ENCODE measurements at places on chromosomes 6 and 20. TPM values are rescaled to one million over a fixed set of nuclear protein-coding genes. Genes with fewer than 3 reads are reported as not detected.

Gene DEFB124
- total RNA-seq: not detected

- H3K36me3 ChIP-seq: no peaks in the 10 kb centered on the region
- H3K27me3 ChIP-seq: peaks cover 5% of the 10 kb centered on the region
- H3K27ac ChIP-seq: no peak overlapping the region
- DNase-seq: no peak
- no peak overlapping the region for H3K4me3 ChIP-seq
- no peaks in the 10 kb centered on the region for H3K4me1 ChIP-seq
These were observed 4.8 kb downstream of the CST5 start for GRCh38 chr20:23874747-23875146.

DNA sequence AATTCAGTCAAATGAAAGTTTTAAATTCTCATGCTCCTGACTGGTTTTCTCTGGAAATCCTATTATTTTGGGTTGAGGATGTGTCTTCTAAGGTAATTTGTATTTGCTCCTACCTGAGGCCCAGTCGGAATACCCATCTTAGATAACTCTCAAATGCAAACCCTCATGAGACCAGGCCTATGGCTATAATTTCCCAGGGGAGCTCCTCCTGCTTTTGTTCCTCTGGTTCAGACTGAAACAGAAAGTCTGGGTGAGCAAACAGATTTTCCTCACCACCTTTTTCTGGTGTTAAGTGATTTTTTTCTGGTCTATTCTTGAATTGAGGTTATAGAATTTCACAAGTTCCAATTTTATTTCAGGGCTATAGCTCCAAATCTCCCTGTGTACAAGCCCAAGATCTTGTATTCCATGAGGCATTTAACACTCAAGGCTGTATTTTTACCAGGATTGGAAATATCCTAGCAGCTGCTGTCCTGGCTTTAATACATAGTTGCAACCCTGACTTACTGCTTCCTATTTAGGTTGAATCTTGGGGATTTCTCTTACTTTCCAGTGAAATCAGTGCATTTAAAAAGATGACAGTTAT, 169.1 kb upstream of the PTCHD4 start:
- H3K4me3 ChIP-seq: no peak overlapping the region
- no peaks in the 10 kb centered on the region for H3K36me3 ChIP-seq
- no peak for DNase-seq

DNA sequence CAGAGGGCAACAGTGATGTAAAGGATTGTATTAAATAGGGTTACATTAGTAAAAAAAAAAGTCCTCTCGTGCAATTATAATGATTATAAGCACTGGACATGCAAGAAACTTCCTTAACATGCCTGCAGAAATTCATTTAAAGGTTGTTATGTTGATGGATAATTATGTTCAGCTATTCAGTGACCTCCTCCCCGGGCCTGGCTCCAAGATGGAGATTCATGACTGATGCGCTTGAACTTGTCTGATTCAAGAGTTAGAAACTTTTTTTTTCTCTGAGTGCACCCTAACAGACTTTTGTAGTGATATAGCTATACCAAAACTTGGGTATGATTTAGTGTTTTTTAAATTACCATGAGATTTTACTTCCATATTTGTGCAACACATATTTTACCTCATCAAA, 1170.0 kb upstream of the CITED2 start:
- no peak for DNase-seq
- no peak overlapping the region for H3K4me3 ChIP-seq
- peaks cover 15% of the 10 kb centered on the region for H3K27me3 ChIP-seq
- H3K4me1 ChIP-seq: peaks cover 7% of the 10 kb centered on the region
- H3K27ac ChIP-seq: no peak overlapping the region

GRCh38 chr20:11902285-11902697, 15.4 kb upstream of the BTBD3 start:
- no peak overlapping the region for H3K27ac ChIP-seq
- H3K4me3 ChIP-seq: no peak overlapping the region
- H3K36me3 ChIP-seq: no peaks in the 10 kb centered on the region
- no peak for DNase-seq
- no peaks in the 10 kb centered on the region for H3K27me3 ChIP-seq

Gene KIF6
- total RNA-seq: not detected

GRCh38 chr6:1130709-1131108, 181.2 kb upstream of the FOXQ1 start:
- H3K36me3 ChIP-seq: no peaks in the 10 kb centered on the region
- H3K4me3 ChIP-seq: no peak overlapping the region
- no peak for DNase-seq
- no peak overlapping the region for H3K27ac ChIP-seq
- peaks cover 13% of the 10 kb centered on the region for H3K27me3 ChIP-seq

DNA sequence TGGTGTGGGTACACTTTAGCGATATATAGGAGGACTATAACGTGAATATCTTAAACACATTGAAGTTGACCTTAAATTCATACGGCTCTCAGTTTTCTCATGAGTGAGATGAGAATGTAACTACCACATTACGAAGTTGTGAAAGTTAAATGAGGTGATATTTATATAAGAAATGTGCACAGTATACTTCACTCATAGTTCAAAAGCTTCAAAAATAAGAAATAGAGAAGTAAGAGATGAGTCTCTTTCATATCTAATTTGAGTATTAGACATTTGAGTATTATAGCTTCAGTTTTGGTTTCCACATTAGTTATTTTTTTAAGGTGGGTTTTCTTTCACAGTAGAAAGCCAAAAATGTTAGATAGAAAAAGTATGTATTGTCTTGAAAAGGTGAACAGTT, 183.3 kb downstream of the NKAIN2 start:
- no peak overlapping the region for H3K4me3 ChIP-seq
- DNase-seq: no peak
- H3K27me3 ChIP-seq: no peaks in the 10 kb centered on the region
- H3K36me3 ChIP-seq: no peaks in the 10 kb centered on the region
- H3K4me1 ChIP-seq: no peaks in the 10 kb centered on the region

Gene MACROD2
- not detected for total RNA-seq

Gene MMP24
- not detected for total RNA-seq
